ENCODE measurements at places on chromosomes 3 and 15.

DNA sequence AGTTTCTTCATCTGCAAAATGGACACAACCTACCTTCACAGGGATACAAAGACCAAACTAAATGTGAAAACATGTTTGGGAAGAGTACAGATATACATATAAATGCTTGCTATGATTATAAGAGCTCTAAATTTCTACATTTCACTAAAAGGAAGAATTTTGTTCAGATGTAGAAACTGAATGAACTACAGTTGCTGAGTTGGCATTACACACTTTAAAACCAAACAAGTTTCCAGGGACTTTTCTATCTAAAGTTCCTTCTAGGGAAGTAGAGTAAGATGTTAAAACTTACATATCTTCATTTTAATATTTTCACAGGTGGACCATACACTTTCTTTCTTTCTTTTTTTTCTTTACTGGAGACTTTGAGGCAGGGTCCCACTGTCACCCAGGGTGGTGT is 4.6 kb downstream of the AAGAB start:
- H3K4me3 ChIP-seq: no peak overlapping the region
- H3K27me3 ChIP-seq: no peaks in the 10 kb centered on the region
- H3K36me3 ChIP-seq: peaks cover 8% of the 10 kb centered on the region
- H3K4me1 ChIP-seq: peaks cover 7% of the 10 kb centered on the region
- no peak for DNase-seq
- no peak overlapping the region for H3K27ac ChIP-seq

GRCh38 chr15:58487041-58487723 is 55.4 kb downstream of the LIPC start:
- no peaks in the 10 kb centered on the region for H3K27me3 ChIP-seq
- no peaks in the 10 kb centered on the region for H3K36me3 ChIP-seq
- no peak for DNase-seq
- no peak overlapping the region for H3K4me3 ChIP-seq

DNA sequence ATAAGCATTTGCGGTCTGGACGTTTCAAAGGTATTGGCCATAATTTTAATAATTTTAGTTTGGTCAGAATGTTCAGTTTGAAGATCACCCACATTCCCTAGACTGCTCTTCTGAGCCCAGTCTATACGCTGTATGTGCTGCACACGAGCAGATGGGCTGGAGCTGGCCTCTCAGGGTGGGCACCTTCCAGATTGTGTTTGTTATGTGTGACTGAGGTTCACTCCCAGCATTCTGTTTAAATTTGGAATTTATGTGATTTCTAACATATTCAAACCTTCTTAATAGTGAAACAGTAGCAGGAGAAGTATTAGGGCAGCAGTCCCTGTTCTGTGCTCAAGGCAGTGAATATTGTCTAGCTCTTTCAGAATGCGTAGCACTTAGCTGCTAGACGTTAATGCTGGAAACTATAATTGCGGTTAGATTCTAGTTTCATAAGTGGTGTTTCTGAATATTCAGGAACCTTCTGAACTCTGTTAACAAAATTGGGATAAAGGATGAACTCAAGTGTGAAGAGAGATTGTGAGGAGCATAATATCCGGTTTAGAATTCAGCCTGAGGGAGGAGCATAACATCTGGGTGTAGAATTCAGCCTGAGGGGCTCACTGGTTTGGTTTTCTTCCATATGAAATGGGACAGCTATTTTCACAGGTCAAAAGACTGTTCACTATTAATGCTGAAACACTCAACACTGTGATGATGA is 68.6 kb upstream of the RPL35A start:
- 0 out of 2 replicates have a peak, but pooled peaks cover 2% of the 10 kb centered on the region for H3K36me3 ChIP-seq
- H3K4me1 ChIP-seq: no peaks in the 10 kb centered on the region
- H3K27ac ChIP-seq: no peak overlapping the region
- no peak for DNase-seq

DNA sequence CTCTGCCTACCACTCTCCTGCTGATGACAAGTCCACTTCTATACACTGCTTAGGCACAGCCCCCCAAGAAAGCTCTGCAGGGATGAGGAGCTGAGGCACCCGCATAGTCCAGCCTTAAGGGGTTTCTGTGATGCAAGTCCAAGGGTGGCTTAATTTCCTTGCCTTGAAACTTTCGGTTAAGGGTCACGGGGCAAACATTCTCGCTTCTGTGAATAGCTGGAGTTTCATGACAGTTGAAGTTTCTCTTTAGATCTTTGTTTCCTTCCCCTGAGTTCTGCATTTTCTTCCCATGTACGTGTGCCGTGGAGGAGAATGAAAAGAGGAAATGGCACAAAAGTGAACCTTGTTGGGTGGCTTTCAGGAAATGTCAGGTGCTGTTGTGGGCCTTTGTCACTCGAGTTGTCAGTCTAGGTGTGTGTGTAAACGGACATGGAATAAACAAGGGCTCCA is 7.0 kb downstream of the GPR160 start:
- H3K4me3 ChIP-seq: no peak overlapping the region
- H3K27ac ChIP-seq: no peak overlapping the region
- peaks cover 36% of the 10 kb centered on the region for H3K4me1 ChIP-seq
- peaks cover 6% of the 10 kb centered on the region for H3K27me3 ChIP-seq
- no peak for DNase-seq

- H3K4me3 ChIP-seq: no peak overlapping the region
- DNase-seq: peak; percentile 66
- H3K27me3 ChIP-seq: peaks cover 33% of the 10 kb centered on the region
- H3K4me1 ChIP-seq: no peaks in the 10 kb centered on the region
- H3K27ac ChIP-seq: no peak overlapping the region
Measured at GRCh38 chr3:42300013-42300412, 34.0 kb upstream of the CCK start.

- no peaks in the 10 kb centered on the region for H3K27me3 ChIP-seq
- no peaks in the 10 kb centered on the region for H3K36me3 ChIP-seq
- peak; percentile 92 for DNase-seq
- no peak overlapping the region for H3K4me3 ChIP-seq
Measured at GRCh38 chr3:43181202-43181821, 75.4 kb upstream of the POMGNT2 start.

Data from PC-3 (cell line).